ENCODE measurements at places on chromosomes 6 and 20.

DNA sequence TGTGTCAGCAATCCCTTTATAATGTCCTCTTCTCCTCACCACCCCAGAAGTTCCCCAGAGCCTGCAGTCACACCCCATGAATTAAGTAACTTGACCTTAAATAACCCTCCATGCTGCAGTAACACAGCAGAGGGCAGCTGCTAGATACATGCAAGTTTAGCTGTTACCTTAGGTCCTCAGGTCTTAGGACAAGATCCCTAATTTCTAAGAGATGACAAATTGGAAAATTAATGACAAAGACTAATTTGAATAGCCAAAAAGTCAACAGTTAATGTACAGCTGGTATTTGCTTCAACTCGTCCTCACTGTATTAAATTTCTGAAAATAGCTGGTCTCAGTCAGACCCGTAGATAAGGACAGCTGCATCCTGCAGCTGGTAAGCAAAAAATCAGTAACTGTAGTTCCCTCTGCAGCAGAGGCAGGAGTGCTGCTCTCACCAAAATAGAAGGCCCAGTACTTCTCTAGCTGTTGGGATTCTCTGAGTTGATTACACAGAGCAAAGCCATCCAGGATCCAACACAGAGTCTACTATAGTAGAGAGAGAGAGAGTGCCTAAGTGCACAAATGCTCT lies 62.4 kb downstream of the TNFRSF21 start:
- no peak for DNase-seq

GRCh38 chr20:63977739-63978276 lies 1.6 kb downstream of the SAMD10 start:
- no peak for DNase-seq

DNA sequence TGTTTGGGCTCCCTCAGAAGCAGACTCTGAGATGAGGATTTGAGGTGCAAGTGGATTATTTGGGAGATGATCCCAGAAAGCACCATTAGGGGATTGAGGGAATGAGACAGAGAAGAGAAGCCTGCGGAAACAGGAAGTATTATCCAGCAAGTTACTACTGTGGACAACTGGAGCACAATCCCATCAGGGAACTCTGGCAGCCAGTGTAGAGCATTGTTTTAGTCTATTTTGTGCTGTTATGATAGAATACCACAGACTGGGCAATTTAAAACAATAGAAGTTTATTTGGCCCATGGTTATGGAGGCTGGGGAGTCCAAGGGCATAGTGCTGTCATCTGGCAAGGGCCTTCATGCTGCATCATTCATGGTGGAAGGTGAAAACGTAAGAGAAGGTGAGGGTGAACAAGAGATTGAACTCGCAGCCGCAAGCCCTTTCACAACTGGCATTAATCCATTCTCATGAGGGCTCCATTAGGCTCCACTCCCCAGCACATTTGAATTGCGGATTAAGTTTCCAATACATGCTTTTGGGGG lies 43.5 kb upstream of the SLC9A8 start:
- DNase-seq = no peak

- no peak for DNase-seq
Measured at GRCh38 chr6:163634211-163635171, 220.0 kb downstream of the QKI start.

DNA sequence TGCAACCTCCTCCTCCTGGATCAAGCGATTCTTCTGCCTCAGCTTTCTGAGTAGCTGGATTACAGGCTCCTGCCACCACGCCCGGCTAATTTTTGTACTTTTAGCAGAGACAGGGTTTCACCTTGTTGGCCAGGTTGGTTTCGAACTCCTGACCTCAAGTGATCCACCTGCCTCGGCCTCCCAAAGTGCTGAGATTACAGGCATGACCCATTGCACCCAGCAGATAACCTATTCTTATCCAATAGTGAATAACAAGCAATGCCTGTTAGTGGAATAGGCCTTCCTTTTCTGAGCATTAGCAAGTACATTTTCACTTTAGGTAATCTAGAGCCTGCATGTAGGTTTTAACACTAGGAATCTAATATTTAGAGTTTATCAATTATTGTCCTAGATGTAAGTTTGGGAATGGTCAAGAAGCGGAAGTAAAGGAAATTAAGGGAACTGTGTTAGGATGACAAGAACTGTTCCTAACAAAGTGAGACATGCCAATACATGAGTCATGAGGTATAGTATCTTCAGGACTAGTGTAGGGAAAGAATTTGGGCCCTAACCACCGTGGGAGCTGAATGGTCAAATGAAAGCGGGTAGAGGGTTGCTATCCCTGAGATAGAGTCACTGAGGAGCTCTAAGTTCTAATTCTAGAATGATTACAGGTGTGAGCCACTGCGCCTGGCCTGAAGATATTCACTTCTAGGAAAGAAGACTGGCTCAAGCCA lies 15.0 kb downstream of the BLTP3A start:
- DNase-seq = no peak

GRCh38 chr20:63699466-63700198 lies 3.2 kb downstream of the TNFRSF6B start:
- DNase-seq = no peak

- DNase-seq = no peak
Measured at GRCh38 chr20:62728028-62728780, 19.6 kb downstream of the NTSR1 start.

GRCh38 chr6:166929542-166930189 lies 26.7 kb downstream of the RNASET2 start:
- DNase-seq = no peak

DNA sequence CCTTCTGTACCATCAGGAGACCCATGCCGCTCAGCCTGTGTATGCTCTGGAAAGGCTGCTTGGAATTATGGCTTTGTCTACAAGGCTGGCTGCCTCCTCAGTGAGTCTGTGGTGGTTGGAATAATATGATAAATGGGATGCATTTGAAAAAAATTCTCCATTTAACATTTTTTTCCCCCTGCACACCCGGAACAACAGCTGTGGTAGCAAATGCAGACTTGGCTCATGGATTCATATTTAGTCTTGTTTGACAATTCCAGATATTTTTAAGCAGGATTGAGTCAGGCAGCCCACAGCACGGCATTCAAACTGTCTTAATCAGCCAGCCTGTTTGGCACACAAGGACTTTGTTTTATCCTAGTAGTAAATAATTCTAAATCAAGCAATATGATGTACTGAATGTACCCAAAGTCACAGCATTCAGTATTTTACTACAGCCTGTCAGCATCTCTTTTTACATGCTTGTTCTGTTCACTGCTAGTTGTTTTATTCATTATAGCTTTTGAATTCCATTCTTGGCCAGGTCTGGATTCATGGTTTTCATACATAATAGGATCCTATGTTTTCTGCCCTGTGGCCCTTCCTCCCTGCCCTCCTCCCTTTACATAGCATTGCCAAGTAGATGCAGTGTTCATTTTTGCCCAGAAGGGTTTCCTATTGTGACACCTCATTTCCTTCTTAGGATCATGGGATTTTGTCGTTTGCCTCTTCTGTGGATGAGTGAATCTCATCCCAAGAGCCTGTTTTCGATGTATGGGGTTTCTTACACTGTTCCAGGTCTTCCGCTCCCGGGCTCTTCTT lies 68.1 kb downstream of the LRRC1 start:
- peak; percentile 5 for DNase-seq

DNA sequence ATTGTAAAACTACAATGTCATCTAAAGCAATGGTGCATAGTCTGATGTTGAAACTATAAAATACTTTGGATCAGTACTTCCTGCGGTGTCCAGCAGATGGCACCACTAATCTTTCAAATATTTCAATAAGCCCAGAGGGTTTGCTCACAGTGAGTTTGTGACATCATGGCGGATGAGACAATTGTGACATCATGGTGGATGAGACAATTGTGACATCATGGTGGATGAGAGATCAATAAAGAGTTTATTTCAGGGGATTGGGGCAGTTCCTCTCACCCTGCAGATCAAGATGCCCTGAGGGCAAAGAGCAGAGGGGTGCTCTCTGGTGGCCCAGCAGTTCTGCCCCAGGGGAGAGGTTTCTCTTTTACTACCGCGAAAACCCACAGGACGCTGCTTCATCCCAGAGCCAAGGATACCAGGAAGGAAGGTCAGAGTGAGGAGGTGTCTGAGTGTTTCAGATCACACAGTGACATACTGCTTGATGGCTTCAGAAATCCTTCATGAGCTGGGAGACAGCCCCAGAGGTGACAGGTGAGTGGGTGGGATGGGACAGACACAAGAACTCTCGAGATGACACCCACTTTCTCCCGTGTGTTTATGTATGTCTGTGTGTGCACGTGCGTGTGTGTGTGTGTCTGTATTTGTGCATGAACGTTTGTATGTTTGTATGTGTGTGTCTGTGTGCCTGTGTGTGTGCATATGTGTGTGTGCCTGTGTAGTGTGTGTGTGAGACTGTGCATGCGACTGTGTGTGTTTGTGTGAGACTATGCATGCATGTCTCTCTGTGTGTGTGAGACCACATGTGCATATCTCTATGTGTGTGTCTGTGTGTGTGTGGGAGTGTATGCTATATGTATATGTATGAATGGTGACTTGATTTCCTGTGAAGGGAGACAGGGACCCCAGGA lies 7.3 kb upstream of the ULBP2 start:
- DNase-seq = peak; percentile 76

DNA sequence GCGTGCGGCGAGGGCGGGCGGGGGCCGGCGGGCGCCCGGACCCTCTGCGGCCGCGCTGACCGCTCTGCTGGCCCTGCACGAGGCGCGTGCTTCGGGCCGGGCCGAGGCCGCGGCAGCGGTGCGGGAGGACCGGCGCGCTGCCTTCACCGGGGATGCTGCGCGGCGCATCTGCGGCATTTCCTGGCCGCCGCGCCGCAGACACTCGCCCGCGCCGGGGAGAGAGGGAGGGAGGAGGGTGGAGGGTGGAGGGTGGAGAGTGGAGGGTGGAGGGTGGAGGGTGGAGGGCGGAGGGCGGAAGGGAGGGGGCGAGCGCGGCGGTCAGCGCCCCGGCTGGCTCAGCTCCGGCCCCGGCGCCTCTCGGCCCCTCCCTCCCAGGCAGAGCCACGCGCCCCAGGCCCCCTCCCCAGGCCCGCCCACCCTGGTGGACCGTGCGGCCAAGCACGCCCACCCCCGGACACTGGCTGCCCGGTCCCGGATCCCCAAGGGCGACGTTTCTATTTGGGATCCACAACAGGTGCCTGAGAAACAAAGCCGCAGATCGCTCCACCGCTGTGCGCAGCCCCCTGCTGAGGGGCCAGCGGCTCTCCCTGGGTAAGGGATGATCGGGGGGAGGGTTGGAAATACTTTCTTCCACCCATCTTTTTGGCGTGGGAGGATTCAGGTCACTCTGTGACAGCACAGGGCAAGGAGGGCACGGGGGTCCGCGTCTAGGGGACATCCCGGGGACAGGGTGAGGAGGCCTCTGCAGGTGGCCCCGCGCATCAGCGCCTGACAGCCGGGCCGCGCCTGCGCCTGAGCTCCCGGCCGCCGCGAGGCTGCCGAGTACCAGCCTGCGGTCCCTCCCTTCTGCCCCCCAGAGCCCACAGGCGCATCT lies 111.2 kb upstream of the BEND6 start:
- peak; percentile 77 for DNase-seq

- DNase-seq = no peak
Measured at GRCh38 chr6:90111387-90111786, 185.3 kb downstream of the BACH2 start.

DNA sequence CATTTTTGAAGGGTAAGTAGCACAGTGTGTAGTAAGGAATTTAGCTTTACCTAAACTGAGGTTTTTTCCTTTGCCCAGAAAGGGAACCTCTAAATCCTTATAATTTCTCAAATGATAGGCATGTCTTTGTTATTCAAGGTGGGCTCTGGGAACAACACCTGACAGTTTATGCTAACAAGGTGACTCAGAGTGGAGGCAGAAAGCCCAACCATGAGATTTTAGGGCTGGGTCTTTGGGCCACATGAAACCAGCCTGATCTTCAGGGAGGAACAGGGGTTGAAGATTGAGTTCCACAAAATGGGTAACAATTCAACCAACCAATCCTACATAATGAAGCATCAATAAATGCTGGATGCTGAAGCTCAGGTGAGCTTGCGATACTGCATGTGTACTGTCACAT lies 46.6 kb downstream of the PRSS35 start:
- DNase-seq = no peak

DNA sequence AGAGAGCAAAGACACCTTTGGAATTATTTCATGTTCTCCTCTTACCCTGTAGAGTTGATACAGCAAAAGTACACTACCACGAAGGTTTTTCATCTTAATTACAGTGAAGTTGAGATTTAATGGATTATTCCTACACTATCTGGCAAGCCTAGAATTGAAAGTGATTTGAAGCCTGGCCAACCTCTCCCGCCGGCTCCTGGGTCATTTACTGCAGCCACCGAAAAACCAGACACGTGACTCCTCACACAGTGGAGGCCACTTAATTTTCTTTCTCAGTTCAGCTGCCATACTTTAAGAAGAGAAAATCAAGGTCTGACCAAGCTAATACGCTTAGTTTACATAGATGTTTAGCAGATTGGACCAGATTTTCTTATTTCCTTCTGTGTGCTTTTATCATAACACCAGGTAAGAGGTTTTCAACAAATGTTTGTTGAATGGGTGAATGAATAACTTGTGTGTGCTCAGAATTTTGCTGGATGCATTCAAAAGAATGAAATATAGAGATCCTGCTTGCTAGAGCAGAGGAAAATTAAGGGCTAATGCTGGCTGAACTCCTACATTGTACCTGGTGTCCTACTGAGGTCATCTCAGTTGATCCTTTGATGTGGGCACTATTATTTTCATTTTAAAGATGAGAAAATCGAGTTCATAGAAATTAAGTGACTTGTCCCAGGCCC lies 97.2 kb upstream of the PDE10A start:
- DNase-seq = no peak

- DNase-seq = no peak
Measured at GRCh38 chr20:14759979-14760378, 422.6 kb upstream of the FLRT3 start.

DNA sequence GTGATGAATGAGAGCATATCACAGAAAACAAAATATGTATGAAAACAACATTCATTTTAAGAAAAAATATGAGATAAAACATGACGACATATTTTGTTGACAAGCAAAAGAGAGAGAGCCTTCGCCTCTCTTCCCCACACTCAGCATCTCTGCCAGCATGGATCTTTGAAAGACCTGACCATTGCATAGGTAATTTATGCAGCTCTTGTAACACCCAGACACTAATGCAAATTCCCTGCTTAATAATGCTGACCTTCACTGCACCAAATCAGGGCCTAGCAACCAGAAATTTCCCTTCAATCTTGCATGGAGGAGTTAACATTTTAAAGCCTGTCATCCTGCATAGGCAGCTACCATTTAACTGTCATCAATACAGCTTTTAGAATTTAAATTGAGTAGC lies 50.0 kb upstream of the CNR1 start:
- no peak for DNase-seq

GRCh38 chr20:47330933-47331708 lies 25.4 kb downstream of the ZMYND8 start:
- DNase-seq = peak; percentile 82

GRCh38 chr20:36273414-36274180 lies 32.5 kb upstream of the DLGAP4 start:
- DNase-seq = peak; percentile 14

- no peak for DNase-seq
Measured at GRCh38 chr6:106154326-106154725, 68.2 kb downstream of the PRDM1 start.

GRCh38 chr6:52983159-52983848 lies 11.8 kb downstream of the GSTA4 start:
- DNase-seq = no peak
